T-helper 2 cell (primary cell): ENCODE measurements at places on chromosomes 2 and 18.
A peak's percentile ranks its signal among the peaks of the same experiment; 100 is the strongest.

- no peak for DNase-seq
These were observed 312.0 kb upstream of the TNP1 start for GRCh38 chr2:217171874-217172273.

DNA sequence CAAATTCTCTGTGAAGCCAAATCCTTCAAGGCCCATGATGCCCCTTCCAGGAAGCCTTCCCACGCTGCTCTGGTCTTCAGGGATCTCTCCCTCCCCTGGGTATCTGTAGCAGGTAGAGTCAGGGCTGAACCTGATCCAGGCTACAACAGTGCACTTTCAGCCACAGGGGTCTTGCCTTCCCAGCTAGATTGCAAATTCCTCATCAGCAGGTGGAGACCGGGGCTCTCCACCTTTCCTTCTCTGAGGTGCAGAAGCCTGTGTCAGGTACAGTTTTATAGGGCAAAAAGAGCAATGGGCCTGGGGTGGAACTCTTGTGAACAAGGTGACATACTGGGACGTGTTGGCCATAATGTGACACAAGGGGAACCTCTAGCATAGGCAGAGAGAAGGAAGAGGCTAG, 312.9 kb downstream of the MYCN start:
- DNase-seq, result no peak

GRCh38 chr2:127122361-127123027, 15.5 kb upstream of the BIN1 start:
- no peak for DNase-seq

DNA sequence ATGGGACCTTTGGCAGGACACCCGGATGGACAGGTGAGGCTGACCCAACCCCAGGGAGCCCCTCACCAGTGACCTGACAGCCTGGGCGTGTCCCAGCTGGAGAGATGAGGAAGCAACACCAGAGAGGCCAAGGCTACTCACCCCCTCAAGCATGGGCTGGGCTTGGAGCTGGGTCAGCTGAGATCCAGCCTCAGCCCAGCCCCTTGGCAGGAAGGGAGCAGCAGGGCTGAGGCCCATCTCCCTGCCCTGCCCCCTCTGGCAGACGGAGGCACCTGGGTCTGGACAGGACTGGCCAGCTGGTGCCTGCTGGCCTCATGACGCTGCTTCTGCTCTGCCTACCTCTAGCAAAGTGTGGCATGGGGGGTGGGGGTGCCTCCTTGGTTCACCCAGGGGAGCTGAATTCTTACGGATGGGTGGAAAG, 37.8 kb downstream of the HS6ST1 start:
- DNase-seq, result no peak

- no peak for DNase-seq
These were observed 151.4 kb downstream of the LDLRAD4 start for GRCh38 chr18:13369756-13370510.

DNA sequence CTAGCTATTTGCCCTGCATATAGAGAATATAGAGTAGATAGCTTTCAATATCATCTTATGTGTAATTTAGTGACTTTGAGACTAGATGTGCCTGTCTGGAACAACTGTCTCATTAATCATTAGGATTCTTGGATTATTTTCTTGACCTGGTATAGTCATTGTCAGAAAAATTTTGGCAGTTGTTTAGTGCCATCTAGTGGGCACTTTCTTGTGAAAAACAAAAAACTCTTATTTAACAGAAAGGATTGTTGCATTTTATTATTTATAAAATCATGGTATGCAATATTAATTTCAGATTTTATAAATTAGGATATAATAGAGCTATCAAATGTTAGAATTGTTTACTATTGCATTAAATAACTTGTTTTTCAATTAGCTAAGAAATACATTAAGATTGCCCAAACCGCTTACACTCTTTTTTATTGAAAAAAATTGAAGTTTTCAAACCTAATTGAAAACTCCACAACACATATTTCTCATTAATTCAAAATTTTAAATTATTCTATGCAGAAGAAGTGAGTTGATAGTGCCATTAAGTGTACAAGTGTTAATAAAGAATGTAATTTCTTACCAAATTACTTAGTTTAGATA, 80.3 kb downstream of the DYNAP start:
- DNase-seq, result no peak

GRCh38 chr18:34993289-34993688, 47.9 kb upstream of the MAPRE2 start:
- DNase-seq, result no peak

DNA sequence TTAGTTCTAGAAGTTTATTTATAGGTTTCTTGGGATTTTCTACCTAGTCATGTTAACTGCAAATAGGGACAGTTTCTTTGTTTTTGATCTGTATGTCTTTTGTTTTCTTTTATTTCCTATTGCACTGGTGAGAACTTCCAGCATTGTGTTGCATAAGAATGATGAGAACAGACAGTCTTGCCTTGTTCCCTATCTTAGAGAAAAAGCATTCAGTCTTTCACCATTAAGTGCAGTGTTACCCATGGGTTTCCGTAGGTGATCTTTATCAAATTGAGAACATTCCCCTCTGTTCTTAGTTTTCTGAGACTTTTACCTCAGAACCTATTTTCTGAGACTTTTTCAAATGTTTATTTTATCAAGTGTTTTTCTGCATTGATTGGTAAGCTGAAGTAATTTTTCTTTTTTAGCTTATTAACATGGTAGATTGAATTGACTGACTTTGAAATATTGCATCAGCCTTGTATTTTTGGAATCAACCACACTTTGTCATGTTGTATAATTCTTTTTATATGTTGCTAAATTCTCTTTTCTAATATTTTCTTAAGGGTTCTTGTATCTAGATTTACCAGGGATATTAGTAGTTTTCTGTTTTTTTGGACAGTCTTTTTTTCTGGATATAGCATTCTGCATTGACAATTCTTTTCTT, 17.2 kb downstream of the MFSD6 start:
- DNase-seq, result no peak

- DNase-seq, result no peak
These were observed 149.0 kb downstream of the CCDC178 start for GRCh38 chr18:33291539-33291938.

GRCh38 chr2:95272299-95272751, 1.9 kb upstream of the PROM2 start:
- no peak for DNase-seq

DNA sequence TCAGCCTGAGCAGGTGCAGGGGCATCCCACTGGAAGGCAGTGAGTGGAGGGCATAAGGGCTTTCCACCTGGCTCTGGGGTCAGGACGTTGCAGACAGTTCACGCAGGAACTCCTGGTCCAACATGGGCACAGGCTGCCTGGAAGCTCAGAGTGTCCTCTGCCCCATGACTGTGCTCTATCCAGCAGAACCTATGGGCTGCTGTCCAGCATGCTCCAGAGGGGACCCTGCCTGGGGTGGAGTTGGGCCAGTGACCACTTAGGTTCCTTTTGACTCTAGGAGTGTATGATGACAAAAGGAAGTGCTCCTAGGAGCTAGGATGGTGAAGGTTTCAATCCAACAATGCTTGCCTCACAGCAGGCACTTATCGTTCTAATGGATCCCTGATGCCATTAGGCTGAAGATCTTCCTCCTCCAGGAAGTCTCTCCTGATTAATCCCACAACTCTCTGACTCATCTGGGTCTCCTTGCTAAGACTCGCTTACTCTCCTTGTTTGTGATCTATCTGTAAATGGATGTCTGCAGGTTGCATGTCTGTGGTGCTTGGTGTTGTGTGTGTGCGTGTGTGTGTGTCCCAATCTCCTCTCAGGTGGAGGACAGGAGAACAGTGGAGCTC, 224.0 kb downstream of the CELF4 start:
- DNase-seq, result no peak

DNA sequence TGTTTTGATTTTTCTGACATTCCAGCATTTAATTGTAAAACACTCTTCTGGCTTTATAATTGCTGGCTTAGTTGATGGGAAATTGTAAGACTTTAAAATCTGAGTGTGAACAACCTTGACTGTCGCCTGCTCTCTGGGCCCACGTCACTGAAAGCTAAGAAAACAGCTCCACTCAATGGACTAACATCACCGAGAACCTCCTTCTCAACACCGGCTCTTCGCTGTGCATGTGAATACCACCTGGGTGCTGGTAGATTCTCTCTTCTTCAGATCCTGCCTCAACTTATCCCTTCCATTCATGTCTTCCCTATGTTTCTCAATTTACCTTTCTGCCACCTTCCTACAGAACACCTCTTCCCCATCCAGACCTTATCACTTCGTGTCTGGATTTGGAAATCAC, 523.1 kb upstream of the ID2 start:
- peak; percentile 17 for DNase-seq

GRCh38 chr2:60796573-60797509, 40.8 kb downstream of the PAPOLG start:
- no peak for DNase-seq

DNA sequence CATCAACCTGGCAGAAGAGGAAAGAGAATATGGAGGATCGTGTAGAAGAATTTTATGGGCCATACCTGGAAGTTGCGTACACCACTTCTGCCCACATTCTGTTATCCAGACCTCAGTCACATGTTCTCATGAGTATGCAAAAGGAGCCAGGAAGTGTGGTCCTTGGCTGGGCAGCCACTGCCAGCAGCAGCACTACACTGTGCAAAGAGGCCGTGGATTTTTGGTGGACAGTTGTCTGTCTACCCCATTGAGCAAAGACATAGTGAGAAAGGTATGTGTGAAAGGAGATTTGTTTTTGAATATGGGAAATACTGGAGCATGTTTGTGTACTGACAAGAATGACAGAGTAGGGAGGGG, 68.1 kb downstream of the SDC1 start:
- DNase-seq, result no peak

DNA sequence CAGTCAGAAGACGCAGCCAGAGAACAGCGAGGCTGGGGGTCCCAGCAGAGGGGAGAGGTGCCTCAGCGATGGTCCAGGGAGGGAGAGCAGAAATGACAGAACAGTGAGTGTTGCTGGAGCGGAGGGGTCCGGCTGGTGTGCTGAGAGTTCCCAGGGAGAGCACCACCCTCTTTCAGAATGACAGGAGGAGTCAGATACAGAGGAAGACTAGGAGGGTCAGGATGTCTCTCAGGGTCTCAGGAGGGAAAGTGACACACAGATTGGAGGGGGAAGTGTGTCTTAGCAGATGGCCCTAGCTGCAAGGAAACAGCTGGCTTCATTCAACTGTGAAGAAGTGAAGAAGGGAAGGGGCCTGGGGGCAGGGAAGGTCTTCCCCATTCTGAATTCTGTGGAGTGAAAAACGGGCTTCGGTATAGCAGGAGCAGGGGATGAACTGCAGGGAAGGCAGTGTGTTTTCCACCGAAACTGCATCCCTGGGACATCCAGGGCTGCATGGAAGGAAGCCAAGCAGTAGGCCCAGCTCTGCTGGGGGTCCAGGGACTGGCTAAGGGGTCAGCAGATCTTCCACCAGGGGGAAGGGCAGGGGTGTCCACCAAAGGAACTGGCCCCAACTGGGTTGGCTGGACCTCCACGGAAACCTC, 90.0 kb upstream of the OTOS start:
- no peak for DNase-seq

DNA sequence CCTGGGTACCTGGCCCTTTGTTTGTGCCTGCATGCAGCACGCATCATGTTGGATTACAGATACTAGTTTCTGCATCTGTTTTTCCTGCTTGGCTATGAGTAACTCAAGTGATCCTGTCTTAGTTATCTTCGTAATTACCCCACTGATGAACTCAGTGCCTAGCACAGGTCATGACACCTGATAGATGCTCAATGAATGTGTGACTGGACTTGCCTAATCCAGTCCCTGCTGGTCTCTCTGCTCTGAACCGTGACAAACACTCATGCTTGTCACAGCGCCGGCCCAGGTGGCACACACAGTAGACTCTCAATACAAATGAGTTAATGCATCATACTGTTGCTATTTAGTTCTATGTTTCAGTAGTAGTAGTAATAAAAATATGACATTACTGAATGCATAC, 31.2 kb upstream of the NTSR2 start:
- DNase-seq, result no peak

DNA sequence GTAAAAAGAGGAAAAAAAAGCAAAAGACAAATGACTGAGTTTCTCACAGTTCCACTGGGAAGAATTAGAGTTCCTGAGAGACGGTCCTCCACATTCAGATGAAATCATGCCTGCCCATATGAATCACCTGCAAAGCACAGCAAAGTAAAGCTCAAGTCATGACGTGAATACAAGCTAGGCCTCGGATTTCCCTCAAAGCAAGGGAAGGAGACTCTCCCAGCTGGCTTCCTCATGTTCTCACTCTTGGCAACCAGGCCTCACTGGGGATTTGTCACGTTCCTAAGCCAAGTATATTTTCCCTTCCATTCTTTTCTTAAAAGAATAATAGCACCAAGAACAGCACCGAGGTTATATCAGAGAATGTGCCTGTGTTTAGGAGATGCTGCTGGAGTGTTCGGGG, 47.0 kb downstream of the CYP27C1 start:
- no peak for DNase-seq

- DNase-seq, result no peak
These were observed 129.3 kb upstream of the SOX11 start for GRCh38 chr2:5562865-5563264.

- DNase-seq, result no peak
These were observed 590.2 kb upstream of the SETBP1 start for GRCh38 chr18:44090453-44090852.

GRCh38 chr2:154688373-154688772, 10.1 kb upstream of the KCNJ3 start:
- DNase-seq, result no peak

GRCh38 chr18:74499633-74500032, 3.5 kb downstream of the CNDP2 start:
- DNase-seq, result no peak

DNA sequence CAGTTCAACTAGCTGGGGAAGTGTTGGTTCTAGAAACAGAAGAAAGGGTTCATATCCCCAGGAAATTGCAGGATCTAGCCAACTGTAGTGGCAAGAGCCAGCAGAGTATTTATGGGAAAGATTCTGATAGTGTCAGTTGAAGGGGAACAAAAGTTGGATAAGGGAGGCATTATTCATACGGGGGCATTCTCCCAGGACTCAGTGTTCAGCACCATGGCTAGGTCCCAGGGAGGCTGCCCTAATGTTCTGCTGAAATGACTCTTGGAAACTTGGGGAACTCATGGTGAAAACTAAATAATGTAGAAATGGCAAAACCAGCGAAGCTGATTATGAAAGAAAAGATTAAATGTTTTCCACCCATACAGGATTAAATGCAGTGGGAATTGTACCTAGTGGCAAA, 543.7 kb downstream of the TRIB2 start:
- no peak for DNase-seq
